Activated T-helper 9 cell treated with anti-CD3 and anti-CD28 coated beads, Interleukin-2, amount 50 U/mL, for 16 hours (primary cell): ENCODE measurements at places on chromosomes 12 and 14.

DNA sequence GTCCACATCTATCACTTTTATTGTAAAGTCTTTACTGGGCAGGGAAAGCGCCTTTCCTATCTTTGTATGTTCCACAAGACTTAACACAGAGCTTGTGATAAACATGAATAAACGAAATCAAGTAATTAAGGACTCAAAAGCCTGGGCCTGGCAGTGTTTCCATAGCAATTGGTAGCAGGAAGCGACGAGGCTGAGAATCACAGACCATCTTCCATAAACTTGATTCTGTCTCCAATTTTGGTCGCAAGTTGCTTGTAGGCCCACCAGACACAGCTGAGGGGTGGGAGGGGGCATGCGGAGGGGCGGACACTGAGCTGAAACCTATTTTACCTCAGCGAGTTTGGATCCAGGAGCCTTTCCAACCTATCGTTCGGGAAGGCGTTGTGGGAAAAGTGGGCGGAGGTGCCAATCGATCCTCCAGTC lies 302 bp downstream of the CCDC38 start:
- DNase-seq = no peak

DNA sequence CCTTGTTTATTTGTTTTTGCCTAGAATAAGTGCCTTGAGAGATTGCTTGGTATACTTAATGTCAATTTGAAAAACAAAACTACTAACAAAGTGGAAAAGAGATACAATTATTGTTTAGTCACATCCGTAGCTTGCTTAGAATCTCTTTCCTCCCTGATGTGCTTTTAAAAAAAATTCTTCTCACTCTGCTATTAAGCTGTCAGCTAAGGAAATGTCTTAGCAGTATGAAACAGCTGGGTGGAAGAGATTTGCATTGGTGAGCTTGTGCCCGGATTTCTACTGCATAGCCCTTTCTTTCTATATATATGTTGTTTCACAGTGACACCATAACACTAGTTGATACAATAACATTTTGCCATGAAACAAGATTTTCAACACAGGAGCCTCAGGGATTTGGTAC lies 229.4 kb upstream of the RGS6 start:
- no peak for DNase-seq

- no peak for DNase-seq
Measured at GRCh38 chr12:117060246-117060928, 38.8 kb downstream of the TESC start.

DNA sequence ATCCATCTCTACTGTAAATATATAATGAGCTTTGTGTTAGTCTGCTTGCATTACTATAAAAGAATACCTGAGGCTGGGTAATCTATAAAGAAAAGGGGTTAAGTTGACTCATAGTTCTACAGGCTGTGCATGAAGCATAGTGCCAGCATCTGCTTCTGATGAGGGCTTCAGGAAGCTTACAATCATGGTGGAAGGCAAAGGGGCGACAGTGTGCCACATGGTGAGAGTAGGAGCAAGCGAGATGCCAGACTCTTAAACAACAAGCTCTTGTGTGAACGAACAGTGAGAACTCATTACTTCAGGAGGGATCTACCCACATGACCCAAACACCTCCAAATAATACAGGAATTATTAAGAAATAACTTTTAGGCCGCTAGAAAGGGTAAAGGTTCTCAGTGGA lies 28.1 kb downstream of the APOBEC1 start:
- DNase-seq = no peak

- DNase-seq = no peak
Measured at GRCh38 chr14:70934502-70935134, 27.4 kb downstream of the PCNX1 start.

DNA sequence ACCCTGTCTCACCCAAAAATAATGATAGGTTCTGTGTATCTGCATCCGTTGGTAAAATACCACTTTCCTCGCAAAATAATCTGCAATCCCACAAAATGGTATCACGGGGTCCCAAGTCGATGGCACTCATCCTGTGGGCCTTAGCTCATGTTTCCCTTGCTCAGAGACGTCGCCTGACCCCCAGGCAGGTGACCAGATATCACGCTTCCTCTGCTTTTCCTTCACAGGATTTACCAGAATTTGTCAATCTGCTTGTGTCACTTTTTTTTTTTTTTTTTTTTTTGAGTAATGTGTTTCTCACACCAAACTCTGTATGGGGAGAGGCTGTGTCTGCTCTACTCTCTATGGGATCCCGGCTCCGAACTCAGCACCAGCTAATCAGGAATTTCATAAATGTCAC lies 162.7 kb downstream of the PRKCH start:
- DNase-seq = no peak

DNA sequence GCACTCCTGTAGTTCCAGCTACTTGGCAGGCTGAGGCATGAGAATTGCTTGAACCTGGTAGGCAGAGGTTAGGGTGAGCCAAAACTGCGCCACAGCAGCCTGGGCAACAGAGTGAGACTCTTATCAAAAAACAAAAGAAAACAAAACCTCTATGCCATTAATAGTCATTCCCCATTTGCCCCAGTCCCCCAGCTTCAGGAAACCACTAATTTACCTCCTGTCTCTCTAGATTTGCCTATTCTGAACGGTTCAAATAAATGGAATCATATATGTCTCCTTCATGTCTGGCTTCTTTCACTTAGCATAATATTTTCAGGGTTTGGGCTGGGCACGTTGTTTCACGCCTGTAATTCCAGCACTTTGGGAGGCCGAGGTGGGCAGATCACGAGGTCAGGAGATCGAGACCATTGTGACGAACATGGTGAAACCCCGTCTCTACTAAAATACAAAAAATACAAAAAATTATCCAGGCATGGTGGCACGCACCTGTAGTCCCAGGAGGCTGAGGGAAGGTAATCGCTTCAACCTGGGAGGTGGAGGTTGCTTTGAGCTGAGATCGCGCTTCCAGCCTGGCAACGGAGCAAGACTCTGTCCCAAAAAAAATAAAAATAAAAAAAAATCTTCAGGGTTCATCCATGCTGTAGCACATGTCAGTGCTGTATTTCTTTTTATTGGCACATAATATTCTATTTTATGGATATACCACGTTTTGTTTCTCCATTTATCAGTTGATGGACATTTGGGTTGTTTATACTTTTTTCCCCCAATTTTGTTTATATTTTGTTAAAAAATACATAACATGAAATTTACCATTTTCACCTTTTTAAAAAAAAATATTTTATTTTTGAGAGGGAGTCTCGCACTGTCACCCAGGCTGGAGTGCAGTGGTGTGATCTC lies 31.9 kb downstream of the KNTC1 start:
- DNase-seq = no peak

- no peak for DNase-seq
Measured at GRCh38 chr14:97336816-97337215, 539.6 kb downstream of the VRK1 start.
